ENCODE measurements at places on chromosomes 16 and 17. TPM values are rescaled to one million over a fixed set of nuclear protein-coding genes. Genes with fewer than 3 reads are reported as not detected.

DNA sequence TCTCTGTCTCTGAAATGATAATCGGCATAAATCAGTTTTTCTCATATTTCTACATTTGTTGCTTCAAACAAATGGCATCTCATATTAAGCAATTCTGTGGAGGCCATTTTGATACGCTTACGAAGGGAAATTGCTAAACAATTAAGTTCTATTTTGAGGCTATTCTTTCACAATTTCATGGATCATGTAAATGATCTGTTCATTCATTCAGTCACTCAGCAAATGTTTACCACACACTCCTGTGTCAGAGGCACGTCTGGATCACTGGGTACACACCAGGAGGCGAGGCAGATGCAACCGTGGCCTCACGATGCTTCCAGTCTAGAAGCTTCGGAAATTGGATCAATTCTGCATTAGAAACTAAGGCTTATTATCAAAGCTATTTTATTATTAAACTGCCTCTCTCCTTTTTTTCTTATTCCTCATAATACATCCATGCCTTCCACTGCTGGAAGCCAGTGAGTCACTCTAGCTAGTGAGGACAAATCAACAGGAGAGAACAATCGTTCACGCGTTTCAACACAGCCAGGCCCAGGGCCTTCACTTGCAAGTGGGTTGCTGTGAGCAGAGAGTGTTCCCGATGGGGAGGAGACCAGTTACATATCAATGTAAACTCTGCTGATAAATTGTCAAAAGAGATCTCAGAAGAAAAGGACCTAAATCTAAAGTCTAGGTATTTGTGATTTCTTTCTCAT is 11.3 kb upstream of the SLC39A11 start:
- DNase-seq: no peak

- DNase-seq: no peak
Observed at GRCh38 chr17:82303944-82304808, 13.2 kb downstream of the CD7 start.

DNA sequence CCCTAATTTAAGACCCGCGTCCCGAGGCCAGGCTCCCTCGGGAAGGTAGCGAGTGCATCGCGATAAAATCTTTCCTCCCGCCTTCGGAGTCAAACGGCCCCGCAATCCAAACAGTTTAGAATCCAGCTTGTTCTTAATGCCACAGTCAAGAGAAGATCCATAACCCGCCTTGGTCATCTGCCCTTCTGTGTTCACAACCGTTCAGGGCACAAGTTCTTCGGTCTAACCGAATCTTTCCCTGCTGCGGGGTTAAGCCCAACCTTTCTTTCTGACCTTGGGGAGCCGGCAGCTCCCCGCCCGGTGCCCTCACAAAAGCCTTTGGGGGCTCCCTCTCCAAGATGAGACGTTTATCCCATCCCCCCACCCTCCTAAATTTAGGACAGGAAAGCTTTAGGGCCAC is 30.3 kb downstream of the CPSF4L start:
- DNase-seq: no peak

- no peak for DNase-seq
Observed at GRCh38 chr17:18263885-18264682, 3.6 kb downstream of the MIEF2 start.

GRCh38 chr17:73309727-73310596 is 1.8 kb downstream of the CDC42EP4 start:
- DNase-seq: peak; percentile 73

DNA sequence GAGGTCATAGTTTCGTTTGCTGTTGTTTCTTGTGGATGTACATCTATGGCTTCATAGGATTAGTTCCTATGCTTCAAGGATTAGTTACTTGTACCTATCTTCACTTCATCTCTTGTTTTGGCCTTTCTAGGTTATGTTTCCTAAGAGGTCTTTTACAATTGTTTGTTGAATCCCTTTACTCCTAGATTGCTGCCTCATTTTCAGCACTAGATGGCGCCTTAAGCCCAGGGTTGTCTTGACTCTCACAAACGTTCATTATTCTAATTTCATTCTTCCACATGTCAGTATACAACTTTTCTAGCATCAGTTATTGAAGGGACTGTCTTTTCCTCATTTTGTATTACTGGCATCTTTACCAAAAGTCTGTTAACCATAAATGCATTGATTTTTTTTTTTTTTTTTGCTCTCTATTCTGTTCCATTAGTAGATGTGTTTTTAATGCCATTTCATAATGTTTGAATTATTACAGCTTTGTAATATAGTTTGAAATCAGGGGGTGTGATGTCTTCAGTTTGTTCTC is 45.0 kb upstream of the NACA2 start:
- no peak for DNase-seq

- no peak for DNase-seq
Observed at GRCh38 chr17:60653569-60653968, 24.1 kb upstream of the BCAS3 start.

- no peak for DNase-seq
Observed at GRCh38 chr17:45150911-45151809, 2.9 kb downstream of the HEXIM1 start.

DNA sequence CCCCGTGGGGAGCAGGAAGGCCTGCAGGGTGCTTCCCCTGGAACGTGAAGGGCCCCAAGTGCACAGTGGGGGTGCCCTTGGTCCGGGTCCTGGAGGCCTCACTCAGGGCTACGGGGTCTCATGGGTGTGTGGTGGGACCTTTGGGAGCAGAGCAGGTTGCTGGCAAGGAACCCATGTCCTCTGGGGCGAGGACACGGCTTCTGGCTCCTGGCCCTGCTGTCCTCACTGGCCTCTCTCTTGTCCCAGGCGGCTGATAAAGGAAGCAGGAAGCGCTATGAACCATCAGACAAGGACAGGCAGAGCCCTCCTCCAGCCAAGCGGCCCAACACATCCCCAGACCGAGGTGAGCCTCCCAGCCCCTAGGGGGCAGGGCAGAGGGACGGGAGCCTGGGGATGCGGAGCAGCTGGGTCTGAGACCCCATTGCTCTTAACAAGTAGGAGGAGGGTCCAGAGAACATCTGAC is 9.8 kb upstream of the IL17C start:
- DNase-seq: no peak

DNA sequence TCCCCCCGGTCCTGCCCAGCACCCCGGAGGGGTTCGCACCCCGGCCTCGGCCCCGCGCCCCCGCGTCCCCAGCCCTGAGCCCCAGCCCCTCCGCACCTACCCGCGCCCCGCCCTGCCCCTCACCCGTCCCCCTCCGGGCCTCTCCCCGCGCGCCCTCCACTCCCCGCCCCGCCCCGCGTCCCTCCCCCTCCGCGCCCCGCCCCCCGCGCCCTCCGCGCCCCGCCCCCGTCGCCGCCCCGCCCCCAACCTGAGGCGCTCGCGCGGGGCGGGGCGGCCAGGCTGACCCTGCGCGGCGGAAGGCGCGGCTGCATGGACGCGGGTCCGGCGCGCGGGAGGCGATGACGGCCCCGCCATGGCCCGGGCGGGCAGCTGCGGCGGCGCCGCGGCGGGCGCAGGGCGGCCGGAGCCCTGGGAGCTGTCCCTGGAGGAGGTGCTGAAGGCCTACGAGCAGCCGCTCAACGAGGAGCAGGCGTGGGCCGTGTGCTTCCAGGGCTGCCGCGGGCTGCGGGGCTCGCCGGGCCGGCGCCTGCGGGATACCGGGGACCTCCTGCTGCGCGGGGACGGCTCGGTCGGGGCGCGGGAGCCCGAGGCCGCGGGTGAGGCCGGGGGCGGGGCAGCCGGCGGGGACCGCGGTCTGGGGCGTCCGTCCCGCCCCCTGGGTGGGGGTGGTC is at the start of gene SPIRE2:
Gene SPIRE2 (plus strand): TSS at position 277 of the 671 bp plus-strand sequence. CDS start 76 bp downstream, at position 353.
- DNase-seq: peak; percentile 72

DNA sequence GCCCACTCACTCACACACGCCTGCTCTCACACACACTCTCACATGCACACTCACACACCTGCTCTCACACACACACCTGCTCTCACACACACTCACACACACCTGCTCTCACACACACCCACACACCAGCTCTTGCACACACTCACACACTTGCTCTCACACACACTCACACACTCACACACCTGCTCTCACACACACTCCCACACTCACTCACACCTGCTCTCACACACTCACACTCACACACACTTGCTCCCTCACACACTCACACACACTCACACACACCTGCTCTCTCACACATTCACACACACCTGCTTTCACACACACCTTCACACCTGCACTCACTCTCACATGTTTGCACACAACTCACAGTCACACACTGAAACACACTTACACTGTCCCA is 4.0 kb downstream of the CD300H start:
- no peak for DNase-seq

- no peak for DNase-seq
Observed at GRCh38 chr16:87297918-87298631, 19.1 kb downstream of the C16orf95 start.

GRCh38 chr17:78130437-78131101 is at the start of gene TMC8:
TSS of gene TMC8 (plus strand) at chr17:78130771. CDS start at chr17:78131589, 818 bp downstream.
- no peak for DNase-seq

DNA sequence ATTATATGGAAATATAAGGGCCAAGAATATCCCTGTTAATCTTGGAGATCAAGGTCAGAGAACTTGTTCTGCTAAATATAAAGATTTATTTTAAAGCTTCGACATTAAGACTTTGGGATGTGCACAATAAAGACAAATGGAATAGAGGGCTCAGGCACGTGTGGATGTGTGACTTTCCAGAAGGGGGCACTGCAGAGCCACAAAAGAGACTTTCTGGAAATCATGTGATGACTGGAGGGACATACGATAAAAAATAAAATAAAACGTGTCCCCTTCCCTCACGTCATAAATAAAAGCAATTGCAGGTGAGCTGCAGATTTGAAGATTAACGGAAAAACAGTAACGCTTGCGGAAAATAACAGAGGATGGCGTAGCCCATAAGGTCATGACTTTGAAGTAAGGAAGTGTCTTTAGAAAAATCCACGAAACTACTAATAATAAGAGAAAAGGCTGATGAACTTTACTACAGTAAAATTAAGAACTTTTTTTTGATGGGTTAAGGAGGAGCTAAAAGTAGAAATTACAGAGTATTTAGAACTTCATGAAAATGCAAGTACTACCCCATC is 9.4 kb upstream of the ENGASE start:
- DNase-seq: peak; percentile 86

DNA sequence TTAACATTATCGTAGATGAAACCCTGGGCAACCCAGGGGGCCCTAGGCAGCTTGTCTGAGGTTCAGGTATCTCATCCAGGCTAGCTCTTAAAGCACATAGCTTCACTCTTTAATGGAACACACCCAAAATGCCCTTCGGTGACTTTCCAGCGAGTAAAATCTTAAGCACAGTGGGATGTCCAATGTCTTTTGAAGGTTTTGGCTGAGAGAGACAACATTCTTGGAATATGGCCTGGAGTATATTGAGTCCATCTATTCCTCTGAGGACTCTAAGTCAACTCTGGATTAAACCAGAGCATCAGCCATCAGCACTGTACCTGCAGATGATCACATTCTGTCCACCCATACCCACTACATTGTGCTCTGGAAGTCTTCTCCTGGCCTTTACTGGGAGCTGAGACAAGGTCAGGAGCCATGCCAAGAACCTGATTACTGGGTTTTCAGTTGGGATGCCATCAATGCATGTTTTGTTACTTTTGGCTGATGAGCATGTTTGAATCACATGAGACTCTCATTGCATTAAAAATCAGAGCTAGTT is 63.4 kb upstream of the CDH11 start:
- no peak for DNase-seq

DNA sequence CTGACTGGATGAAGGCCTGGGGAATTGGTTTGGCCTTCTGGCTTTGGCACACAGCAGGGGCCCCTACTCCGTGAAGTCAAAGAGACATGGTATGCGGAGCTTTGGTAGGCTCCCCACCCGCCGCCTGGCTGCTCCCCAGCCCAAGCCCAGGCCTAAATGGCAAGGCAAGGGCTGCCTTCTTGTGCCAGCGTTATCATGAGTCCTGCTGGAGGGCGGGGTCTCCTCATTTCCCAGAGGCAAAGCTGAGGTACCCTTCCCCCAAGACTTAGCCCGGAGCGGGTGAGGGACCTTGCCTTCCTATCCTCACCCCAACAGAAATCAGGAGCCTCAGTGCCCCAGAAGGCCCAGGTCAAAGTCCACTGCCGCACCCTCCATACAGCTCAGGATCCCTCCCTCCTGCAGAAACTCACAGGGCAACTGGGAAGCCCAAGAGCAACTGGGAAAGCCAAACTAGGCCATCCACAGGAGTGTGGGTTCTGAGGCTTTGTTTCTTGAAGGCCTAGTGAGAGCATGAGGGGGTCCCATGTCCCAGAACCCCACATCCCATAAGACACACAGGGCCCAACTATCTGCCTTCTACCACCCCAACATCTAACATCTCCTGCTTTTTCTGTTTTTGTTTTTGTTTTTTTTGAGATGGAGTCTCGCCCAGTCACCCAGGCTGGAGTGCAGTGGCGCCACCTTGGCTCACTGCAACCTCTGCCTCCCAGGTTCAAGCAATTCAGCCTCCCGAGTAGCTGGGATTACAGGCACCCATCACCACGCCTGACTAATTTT is 9.3 kb downstream of the PGAP3 start:
- DNase-seq: peak; percentile 91

DNA sequence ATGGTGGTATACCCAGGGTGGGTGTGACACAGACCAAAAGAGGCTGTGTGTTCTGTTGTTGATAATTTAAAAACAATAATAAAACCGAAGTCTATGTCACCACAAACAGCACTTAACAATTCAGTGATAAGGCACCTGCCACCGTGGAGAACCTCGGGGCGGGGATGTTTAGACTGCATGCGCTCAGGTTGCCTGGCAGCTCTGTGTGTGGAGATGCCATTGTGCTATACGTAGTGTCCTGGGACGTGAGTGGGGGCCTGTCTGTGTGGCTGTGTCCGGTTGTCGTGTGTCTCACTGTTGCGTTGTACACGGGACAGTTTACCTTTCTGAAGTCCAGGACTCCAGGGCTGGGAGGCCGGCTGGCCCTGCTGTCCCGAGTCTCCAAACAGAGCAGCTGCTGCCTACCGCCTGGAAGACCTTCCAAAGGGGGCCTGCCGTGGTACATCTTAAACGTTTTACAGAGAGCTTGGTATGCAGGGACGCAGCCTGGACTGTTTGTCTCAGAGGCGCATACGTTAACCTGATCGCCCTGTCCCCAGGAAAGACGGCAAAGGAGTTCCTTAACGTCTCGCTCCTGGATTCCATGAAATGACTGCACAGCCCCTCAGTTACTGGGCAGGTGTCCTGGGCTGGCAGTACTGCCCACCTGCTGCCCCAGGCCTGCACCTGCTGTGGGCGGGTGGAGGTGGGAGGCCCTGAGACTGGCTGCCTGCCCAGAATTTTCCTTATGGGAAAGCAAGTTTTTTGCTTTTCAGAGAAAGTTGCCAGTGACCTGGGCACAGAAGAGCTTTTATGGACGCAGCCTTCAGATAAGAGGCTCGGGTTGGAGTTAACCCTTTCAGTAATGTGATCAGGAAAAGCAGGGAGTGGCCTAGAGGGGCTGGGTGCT is 19.0 kb downstream of the SPIRE2 start:
- DNase-seq: peak; percentile 78

- DNase-seq: no peak
Observed at GRCh38 chr16:81921843-81922584, 89.3 kb downstream of the SDR42E1 start.

SLC38A7 gene
- 9.4 TPM for total RNA-seq

KRTAP1-4 gene
- total RNA-seq: not detected

CCL3 gene
- total RNA-seq: 4.1 TPM

GAST gene
- not detected for total RNA-seq

ZNF385C gene
- total RNA-seq: 0.58 TPM

SLC35G6 gene
- not detected for total RNA-seq

RDM1 gene
- 3.1 TPM for total RNA-seq

STXBP4 gene
- 15.4 TPM for total RNA-seq

CALB2 gene
- 4.2 TPM for total RNA-seq

E4F1 gene
- 28.3 TPM for total RNA-seq

TP53TG3F gene
- not detected for total RNA-seq

KRT33A gene
- total RNA-seq: not detected
